ENCODE measurements at places on chromosomes 13 and 19. TPM values are rescaled to one million over a fixed set of nuclear protein-coding genes. Genes with fewer than 3 reads are reported as not detected.

The CNN1 gene
- total RNA-seq = 3,006 TPM

The FREM2 gene
- 0.13 TPM for total RNA-seq

The N4BP2L1 gene
- 19.6 TPM for total RNA-seq

The GRIK5 gene
- total RNA-seq = 8.6 TPM

The HTR2A gene
- total RNA-seq = 0.17 TPM

The RHPN2 gene
- total RNA-seq = 0.83 TPM
